ENCODE measurements at places on chromosomes 12 and 14.

- DNase-seq, result no peak
These were observed 21.8 kb upstream of the KLRD1 start for GRCh38 chr12:10285919-10286318.

DNA sequence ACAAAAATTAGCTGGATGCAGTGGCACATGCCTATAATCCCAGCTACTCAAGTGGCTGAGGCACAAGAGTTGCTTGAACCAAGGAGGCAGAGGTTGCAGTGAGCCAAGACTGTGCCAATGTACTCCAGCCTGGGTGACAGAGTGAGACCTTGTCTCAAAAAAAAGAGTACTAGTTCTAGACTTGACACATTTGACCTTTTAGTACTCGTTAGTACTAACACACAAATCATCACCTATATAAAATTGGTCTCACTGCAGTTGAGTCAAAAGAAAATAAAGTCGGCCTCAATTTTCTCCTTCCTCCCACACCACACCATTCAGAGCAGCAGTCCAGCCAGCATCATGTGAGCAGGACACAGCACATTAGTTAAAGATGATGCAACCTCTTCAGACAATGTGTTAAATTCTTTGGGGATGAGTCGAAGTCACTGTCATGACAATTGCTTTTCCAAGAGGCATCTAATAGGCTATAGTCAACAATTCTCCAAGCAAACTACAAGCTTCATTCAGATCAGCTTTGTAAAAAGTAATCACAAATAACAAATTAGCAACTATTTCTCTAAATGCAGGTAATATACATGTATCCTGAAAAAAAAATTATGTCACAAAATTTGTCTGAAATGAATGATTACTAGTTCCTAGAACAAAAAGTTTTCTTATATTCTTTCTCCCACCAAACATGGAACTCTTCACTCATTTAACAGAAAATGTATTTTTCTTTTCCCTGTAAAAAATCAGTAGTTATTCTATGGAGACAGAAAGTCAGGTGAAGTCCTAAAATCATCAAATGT, 55.6 kb downstream of the CLIP1 start:
- DNase-seq, result peak; percentile 85

DNA sequence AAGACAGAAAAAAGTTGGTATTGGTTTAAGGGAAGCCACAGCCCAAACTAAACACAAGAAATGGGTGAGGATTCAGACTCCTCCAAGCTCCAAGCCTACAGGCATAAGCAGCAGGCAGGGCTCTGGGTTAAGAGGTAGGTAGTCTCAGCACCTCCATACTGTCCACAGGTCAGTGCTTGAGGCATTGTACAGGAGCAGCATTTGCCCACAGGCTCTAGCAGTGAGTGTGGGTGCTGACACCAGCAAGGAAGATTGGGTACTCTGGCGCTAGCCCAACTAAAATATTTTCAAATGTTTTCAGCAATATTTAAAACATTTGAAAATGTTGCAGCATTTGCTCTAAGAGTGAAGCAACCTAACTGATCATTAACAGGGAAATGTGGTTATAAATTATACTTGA, 33.1 kb downstream of the FERMT2 start:
- DNase-seq, result no peak

DNA sequence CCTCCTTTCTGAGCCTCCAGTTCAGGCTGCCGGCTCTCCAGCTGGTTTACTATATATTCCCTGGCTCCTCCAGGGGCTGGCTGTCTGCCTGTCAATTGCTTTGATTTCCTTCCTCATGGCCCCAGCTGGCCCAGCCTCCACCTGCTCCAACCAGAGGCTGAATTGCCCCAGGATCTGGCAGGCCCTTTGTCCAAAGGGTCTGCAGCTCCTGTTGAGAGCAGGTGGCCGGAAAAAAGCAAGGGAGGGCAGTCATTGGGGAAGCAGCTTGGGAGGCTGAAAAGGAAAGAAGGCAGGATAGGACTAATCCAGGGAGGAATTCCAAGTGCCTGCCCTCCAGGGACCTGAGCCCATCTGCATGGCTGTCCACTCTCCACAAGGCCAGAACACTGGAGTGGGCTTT, 25.3 kb downstream of the PAH start:
- DNase-seq, result no peak

- DNase-seq, result no peak
These were observed 47.6 kb upstream of the BDKRB2 start for GRCh38 chr14:96156804-96157760.

- DNase-seq, result no peak
These were observed 84.4 kb upstream of the DDHD1 start for GRCh38 chr14:53237488-53237887.

DNA sequence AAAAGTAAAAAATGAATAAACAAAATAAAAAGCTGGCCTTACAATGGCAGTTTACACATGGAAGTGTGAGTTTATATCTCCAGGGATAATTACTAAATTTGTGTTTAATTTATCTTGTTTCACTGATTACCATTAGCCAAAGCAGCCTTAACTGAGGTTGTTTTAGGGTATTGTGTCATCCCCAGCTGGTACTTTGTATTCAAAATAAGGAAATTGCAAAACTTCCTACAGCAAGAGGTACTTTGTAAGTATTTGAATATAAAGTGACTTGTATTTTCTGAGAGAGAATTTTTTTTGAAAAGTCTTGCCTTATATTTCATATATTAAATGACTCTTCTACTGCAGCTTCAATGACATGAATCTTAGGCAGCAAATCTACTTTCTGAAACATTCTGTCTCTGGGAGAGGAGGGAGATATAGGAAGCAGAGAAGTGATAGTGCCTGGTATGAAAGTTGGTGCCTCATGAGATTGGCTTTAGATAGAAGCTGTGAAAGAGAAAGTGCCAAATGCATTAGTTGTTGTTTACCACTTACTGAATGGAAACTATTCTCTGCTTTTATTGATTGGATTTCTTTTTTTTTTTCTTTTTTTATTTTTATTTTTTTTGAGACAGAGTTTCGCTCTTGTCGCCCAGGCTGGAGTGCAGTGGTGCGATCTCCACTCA, 6.7 kb downstream of the FNTB start:
- DNase-seq, result no peak

DNA sequence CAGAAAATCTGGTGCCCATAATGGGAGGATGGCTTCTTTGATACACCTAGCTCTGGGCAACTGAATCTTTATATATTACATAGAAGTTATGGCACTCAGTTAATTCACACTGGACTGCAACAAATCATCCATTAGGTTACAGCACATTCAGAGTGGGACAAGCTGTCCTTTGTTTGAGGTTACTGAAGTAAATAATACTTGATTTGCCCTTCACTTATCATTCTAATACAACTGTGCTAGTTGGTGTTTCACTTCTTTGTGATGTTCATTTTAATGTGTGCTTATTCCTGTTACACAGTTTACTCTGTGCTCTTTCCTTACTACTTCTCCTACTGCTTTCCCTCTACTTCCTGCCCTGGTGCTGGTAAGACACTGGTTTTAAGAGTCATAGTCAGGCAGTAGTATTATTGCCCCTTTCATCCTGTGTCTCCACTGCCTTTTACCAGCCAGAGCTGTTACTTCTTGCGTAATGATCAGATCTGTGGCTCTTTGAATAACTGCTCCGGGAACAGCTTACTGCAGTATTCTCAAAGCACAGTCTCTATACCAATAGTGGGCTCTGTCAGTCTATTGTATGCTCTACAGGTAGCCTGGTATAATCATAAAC, 36.4 kb upstream of the GXYLT1 start:
- peak; percentile 16 for DNase-seq

DNA sequence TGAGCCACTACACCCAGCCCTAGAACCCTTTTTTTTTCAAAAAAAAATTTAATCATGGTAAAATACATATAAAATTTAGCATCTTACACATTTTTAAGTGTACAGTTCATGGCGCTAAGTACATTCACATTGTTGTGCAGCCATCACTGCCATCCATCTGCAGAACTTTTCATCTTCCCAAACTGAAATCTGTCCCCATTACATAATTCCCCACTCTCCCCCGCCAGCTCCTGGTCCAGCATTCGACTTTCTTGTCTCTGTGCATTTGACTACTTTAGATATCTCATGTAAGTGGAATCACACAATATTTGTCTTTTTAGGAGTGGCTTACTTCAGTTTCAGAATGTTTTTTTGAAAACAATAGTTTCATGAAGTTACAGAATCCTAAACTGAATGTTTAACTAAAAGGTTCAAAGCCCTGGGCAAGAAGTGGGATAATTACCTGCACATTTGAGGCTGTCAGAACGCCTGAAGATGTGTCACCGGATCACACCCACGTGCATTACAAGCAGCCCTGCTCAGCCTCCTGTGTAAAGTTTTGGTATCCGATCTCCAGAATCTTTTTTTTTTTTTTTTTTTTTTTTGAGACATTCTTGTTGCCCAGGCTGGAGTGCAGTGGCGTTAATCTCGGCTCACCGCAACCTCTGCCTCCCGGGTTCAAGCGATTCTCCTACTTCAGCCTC, 12.7 kb downstream of the EML1 start:
- DNase-seq, result no peak

DNA sequence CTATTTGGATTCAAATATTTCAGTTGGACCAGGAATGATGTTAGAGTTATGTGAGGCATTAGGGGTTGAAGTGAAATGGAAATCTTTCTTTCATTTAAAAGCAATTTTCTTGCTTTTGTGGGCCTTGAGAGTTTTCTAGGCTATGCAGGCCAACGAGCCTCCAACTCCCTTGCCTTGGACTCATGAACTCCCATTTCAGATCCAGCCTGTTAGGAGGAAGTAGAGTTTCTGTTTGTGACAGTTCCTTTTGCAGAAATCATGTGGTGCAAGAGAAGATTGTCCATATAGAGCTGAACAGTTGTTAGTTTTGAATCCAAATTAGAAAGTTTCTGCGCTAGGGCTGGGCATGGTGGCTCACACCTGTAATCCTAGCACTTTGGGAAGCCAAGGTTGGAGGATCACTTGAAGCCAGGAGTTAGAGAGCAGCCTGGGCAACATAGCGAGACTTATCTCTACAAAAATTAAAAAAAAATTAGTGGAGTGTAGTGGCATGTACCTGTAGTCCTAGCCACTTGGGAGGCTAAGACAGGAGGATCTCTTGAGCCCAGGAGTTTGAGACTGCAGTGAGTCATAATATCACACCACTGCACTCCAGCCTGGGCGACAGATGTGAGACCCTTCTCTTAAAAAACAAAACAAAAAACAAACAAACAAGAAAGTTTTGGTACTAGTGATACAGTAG, 47.3 kb upstream of the MED13L start:
- no peak for DNase-seq

DNA sequence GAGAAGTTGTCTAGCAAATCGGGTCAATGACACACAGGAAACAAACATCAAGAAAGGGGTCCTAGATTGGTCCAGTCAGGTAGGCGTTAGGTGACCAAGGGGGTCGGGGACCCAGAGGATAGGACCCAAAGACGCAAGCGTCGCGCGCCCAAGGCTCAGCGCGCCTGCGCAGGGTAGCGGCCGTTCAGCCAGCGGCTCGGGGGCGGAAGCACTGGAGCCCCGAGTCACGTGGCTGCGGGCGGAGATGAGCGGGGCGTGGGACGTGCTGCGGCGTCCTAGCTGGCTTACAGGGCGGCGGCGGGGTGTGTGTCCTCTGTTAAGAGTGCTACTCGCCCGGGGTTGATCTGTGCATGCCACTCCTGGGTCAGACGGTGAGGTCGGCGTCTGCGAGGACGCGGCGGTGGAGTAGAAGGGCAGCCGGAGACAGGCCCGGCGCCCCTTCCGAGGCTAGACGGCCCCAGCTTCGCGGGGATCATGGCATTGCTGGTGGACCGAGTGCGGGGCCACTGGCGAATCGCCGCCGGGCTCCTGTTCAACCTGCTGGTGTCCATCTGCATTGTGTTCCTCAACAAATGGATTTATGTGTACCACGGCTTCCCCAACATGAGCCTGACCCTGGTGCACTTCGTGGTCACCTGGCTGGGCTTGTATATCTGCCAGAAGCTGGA, at the start of gene SLC35E3:
Gene SLC35E3, plus strand, starts transcription at position 273 of the 668 bp plus-strand sequence. Its CDS starts 202 bp downstream, at position 475.
- peak; percentile 88 for DNase-seq

DNA sequence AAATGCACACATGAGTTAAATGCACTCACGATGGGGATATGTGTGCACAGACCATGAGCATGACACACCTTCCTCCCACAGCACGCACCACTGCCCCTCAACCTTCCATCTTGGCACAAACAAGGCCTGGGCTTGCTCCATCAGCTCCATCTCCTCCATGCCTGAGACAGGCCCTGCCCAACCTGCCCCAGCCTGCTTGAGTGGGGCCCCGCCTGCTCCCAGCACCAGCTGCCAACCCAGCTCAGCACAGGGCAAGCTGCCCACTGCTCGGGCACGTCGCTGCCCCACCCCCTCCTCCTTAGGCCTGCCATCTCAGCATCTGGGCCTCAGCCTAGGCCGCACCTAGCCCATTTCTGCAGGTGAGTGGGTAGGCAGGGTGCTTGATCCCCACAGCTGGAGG, 27.6 kb upstream of the KRT78 start:
- DNase-seq, result no peak

- no peak for DNase-seq
These were observed 40.6 kb downstream of the FNTB start for GRCh38 chr14:65027127-65027799.

DNA sequence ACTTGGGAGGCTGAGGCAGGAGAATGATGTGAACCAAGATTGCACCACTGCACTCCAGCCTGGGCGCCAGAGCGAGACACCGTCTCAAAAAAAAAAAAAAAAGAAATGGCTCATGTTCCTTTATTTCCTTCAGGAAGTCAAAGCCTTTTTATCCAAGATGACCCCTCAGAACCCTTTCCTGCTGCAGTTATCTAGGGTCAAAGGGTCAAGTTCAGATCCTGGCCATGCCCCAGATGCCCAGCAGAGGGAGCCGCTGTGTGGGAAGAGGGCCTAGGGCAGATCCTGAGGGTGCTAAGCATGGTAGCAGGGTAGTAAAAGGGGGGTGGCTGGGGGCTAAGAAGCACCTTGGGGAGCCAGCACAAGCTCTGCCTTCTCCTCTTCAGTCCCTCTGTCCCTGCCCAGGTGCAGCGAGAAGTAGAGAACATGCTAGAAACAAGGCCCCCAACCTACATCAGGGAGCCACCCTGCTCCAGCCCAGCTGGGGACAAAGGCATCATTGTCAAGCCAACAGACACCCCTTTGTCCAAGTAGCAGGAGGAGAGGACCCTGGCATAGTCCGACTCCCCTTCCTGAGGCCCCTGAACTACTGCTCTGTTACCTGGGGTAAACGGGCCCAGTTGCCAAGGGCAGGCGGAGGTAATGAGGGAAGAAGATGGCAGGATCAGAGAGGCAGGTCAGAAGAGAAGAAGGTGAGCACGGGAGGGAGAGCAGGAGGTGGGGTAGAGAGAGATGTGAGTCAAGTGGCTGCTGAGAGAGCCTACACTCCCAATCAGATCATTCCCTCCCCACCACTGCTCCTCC, 6.5 kb downstream of the NFE2 start:
- DNase-seq, result no peak
